ENCODE measurements at places on chromosomes 2 and 18.

- DNase-seq, result no peak
These were observed 1.9 kb downstream of the HDLBP start for GRCh38 chr2:241313543-241314095.

DNA sequence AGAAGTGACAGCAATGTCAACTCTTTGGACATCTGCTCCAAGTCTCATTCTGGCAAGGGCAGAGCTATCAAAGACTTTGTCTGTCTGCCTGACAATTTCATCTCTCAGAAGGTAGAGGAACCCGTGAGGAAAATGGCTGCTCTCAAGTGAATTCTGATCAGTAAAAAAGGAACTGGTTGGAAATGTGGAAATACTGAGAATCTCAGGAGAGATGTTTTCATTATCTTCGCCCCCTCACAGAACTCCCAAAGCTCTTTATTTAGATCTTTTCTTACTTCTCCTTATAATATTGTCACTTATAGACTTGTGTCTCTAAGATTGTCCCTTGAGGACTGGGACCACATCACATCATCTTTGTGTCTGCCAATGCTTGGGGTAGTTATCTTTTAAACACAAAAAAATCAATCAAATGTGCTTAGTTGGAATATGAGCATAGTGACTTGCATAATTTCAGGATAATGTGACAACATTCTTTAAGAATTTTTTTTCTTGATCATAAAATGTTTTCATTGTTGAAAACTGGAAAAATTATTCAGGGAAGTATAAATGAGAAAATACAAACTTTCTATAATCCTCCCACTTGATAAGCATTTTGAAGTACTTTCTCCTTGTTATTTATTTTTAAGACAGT, 68.2 kb upstream of the ITGB6 start:
- no peak for DNase-seq

DNA sequence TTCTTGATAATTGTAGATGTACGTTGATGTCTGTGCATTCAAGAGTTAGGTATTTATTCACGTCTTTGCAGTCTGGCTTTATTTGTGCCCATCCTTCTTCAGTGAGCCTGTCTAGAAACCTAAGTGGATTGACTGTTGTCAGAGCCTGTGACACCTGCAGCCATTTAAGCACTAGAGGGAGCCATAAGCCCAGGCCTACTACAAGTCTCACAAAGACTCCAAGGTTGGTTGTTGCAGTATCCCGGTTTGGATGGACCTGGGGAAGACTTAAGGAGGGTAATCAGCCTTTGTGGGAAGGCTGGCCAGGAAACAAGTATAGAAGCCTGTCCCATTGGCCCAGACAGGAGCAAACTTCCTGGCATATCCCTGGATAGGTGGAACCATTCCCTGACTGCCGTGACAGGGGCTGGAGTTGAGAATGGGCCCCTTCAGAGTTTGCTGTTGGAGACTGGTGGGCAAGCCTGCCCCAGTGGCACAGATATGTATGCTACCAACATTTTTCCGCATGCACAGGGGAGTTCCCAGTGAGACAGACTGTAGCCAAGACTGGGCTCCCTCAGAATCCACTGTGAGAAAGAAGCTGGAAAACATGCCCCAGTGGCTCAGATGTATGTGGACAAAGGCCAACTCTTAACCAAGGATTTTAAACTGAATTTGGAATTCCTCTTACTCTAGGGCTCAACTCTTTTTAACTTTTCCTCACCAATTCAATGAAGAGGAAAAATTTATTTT, 9.3 kb upstream of the LRRC30 start:
- no peak for DNase-seq

DNA sequence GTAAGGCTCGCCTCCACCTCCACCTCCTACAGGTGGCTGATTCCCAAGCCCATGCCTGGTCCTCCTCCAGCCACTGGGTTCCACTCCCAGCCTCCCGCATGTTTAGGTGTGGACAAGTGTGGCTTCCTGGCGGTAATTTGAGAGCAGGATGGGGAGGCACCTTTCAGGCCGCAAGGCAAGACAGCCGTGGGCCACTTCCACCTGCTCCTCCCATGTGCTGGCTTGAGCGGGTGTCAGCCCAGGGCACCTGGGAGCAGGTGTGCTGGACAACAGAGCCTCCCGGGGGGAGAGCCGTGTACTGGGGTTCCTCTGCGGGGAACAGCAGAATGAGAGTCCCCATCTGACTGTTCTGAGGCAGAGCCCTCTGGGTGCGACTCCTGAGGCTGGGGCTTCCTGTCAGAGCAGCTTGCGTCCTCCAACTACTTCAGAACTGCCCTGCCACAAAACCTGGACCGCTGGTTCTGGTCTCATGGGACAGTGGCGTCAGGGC, 83.9 kb downstream of the TPO start:
- peak; percentile 10 for DNase-seq

- no peak for DNase-seq
These were observed 14.1 kb upstream of the CREB1 start for GRCh38 chr2:207515671-207516070.

DNA sequence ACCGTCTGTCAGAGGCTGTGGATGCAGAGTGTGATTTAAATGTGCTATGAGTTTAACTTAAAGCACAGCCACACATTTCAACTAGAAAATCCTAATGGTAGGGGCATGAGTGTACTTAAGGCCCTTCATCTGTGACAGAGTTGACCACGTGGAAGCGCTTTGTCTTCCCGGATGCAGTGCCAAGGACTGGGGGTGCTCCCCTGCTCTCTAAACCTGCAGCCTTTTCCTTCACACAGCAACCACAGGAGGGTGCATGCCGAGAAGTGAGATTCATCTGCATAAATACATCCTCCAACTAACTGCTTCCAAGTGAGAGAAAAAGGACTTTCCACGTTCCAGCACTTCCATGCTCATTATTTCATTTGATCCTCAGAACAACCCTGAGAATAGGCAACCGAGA, 149.6 kb downstream of the MYT1L start:
- DNase-seq, result no peak

- DNase-seq, result no peak
These were observed 32.2 kb upstream of the LPIN2 start for GRCh38 chr18:3044931-3045698.

DNA sequence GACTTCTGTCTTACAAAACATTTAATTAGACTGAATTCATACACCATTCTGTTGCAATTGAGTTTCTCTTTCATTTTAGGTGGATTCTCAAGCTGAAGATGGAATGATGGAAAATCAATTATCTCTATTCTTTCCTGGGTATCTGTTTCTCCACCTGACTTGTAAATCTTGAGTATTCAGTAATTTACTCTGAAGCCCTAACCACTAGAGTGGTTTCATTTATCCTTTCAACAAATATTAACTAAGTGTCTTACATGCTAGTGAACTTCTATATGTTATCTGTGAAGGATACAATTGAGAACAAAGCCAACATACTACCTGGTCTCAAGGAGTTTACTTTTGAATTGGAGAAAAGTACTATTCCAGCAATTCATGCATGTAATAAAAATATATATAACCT, 94.1 kb upstream of the ZNF804A start:
- no peak for DNase-seq

DNA sequence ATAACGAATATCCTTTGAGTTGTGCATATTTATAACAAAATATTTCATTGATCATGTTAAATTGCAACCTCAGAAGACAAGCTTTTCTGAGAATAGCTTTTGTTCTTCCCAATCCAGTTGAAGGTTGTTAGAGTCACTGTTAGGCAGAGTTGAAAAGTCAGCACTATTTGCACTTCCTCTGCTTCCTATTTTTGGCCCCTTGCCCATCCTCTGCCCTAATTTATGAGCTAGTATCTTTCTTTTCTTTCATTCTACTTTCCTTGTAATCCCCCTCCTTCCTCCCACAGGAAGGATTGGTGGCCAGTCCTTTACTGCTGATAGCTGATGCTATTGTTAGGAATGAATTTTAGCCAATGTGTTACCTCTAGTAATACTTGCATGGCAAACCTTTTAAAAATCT, 4.9 kb downstream of the RALB start:
- DNase-seq, result no peak

GRCh38 chr18:78611201-78611800, 368.3 kb upstream of the SALL3 start:
- no peak for DNase-seq

GRCh38 chr2:939936-940601, 10.6 kb upstream of the SNTG2 start:
- DNase-seq, result no peak

DNA sequence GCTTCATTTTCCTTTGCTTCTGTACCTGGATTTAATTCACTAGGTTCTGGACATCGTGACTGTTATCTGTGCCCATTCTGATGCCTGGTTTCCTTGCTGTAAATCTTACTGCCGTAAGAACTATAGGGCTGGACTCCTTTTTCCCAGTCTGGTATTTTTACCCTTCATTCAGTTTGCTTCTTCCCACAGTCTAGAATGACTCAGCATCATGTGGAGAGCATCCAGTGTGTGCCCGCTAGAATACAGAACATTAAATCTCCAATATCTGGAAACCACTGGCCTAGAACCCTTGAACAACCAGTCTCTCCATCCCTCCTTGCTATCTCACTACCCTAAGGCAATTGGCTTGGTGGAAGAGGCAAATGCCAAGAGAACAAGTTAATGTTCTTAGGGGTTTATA, 1075.4 kb upstream of the ZEB2 start:
- no peak for DNase-seq

DNA sequence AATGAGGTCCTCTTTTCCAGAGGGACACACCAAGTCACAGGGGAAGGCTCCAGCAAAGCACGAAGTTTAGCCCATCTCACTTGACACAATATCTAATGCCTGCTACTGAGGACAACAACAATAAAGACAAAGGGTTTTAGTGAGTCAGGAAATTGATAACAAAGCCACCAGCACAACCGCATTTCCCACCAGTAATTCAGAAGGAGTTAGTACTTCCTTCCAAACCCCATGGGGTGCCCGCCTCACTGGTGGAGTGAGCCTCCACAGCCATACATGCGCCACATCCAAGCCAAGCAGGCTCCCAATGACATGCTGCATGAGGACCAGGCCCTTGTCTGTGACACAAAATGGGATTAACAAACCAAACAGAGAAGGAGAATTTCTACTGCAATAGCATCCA, 40.1 kb downstream of the MRPL35 start:
- no peak for DNase-seq

DNA sequence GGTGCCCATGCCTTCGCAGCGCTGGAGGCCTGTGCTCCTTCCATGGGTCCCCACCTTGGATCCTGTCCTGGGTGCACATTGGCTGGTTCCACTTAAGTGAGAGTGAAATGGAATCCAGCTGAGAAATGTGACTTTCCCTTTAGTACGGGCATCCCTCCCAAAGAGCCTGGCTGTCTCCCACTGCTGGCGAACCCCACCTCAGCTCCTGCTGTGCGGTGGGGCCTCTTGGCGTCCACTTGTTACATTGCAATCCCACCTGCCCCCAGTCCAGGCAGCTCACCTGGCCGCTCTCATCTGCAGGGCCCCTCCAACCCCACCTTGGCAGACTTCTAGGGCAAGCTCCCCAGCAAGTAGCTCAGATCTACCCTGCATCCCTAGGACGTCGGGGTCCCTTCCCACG, 35.5 kb upstream of the GNAL start:
- no peak for DNase-seq

DNA sequence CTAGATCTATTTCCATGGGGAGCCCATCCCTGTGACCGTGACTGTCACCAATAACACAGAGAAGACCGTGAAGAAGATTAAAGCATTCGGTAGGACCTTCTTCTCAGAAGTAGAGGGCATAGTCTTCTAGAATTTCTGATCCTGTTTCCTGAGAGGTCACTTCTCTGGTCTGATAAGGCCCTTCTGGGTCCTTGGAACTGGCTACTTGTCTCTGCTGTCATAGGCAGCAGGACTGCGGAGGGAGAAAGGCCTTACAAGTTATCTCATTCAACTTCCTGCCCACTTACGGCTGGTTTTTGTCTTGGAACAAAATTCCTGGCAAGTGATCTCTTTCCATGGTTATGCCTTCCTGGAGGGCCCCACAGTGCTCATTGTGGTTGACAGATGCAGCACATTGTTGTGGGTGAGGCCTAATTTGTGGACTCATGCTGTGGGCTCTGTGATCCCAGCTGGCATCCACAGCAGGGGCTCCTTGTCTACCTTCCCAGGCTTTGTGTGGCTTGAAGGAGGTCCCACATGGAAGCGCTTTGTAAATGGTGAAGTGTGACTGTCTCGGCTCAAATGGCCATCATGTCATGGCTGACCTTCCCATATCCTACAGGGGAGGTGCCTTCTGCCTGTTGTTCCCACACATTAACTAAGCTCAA, 22.0 kb downstream of the SAG start:
- peak; percentile 12 for DNase-seq

All from CD4-positive, alpha-beta T cell treated with Interleukin-15 for 1 hour (primary cell).